ENCODE measurements at places on chromosomes 7 and 10.

GRCh38 chr7:49894543-49894942 is 121.1 kb downstream of the VWC2 start:
- DNase-seq = no peak

DNA sequence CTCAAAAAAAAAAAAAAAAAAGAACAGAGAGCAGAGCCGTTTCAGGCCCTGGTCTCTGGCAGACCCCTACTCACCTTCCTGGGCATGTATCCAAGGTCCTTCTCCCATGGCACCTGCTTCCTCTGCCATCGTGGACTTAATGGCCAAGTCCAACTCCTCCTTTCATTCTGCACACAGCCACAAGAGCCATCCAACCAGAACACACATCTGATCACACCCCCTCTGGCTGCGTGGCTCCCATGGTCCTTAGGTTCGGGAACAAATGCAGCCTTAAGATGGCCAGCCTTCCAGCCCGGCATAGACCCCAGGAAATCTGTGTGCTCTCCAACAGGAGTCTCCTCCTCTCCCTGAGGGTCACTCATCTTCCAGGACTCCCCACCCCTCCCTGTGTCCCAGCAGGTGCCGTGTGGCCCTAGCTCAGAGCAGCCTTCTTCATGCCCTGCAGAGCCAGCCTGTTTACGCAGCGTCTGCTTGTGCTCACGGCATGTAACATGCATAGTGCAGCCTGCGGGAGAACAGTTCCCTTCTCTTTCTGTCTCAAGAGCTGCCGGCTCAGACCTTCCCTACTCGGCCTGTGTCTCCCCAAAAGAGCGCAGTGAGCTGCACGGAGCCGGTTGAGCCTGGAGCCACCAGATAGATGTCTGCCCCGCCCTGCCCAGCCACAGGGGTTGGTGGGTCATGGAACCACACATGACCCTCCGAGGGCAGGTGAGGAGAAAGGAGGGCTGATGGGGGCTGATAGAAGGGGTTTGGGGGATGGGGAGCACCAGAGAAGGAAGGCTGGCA is 157.3 kb downstream of the NRF1 start:
- DNase-seq = no peak

DNA sequence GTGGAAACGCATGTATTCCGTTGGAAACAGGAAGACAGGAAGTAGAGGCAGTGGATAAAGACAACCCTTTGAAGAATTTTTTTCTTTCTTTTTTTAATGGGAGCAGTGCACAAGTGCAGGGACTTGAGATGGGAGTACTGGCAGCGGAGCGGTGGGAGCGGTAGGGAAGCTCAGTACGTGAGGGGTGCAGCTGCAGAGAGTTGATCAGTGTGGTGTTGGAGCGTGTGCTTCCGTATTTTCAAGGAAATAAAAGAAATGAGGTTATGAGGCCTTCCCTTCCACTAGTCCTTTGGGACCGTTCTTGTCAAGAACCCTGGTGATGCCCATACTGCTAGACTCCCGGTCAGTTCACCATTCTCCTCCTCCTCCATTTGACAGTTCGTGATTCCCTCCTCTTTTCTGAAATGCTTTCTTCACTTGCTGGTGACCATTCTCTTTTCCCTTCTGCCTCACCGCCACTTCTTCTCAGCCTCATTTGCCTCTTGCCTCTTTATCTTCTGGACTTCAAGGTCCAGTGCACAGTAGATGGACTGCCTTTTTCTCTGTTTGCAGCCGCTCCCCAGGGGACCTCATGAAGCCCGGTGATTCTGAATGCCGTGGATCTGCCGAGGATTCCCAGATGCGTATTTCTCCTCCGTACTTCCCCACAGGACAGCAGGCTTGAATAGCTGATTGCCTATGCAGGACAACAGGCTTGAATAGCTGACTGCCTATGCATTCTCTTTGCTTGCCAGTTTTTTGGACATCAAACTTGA is 39.1 kb upstream of the TMEM236 start:
- no peak for DNase-seq

- DNase-seq = no peak
These were observed 115.0 kb downstream of the PLXDC2 start for GRCh38 chr10:19930936-19931893.

- DNase-seq = no peak
These were observed 24.5 kb downstream of the UNCX start for GRCh38 chr7:1257221-1257620.

Measured in H1 (cell line).